ENCODE measurements at places on chromosomes 7 and 10. TPM values are rescaled to one million over a fixed set of nuclear protein-coding genes. Genes with fewer than 3 reads are reported as not detected.

CD36 gene
- not detected for total RNA-seq

RASA4 gene
- total RNA-seq: 95.1 TPM

AKR1C4 gene
- not detected for total RNA-seq

PFKFB3 gene
- 107 TPM for total RNA-seq

CRYGN gene
- 0.90 TPM for total RNA-seq

NUTM2E gene
- not detected for total RNA-seq

EMX2 gene
- total RNA-seq: not detected

DNA sequence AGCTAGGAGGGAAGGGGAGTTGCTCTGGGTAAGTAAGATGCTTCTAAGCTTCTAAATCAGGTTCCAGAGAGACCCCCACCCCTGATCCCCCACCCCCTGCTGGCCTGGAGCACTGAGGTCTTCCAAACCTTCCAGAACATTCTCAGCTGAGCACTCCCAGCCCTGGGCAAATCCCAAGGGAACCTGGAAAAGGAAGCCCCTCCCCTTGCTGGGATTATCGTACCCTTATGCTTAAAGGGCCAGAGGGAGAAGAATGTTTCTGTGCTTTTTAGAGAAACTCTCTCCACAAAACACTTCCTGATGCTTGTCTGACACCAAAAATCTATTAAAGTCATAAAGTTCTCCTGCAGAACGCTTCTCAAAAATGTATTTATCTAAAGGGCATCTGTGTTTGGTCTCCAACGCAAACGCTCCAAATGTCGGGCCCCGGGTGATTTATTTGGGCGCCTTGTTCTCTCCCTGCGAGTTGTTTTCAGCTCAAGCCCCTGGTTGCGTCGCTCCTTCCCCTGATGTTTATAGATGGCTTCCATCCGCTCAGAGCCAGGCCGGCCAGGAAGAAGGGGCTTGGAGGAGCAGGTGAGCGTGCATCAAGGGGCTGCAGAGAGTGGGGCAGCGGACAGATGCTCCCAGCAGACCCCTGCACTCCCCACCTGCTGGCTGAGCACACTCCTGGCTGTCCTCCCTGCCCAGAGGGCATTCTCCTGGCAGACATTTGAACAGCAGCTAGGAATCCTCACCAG is 8.2 kb upstream of the RET start:
- H3K4me1 ChIP-seq: no peaks in the 10 kb centered on the region
- H3K27me3 ChIP-seq: peaks cover 2% of the 10 kb centered on the region
- no peak overlapping the region for H3K27ac ChIP-seq
- no peaks in the 10 kb centered on the region for H3K36me3 ChIP-seq

DNA sequence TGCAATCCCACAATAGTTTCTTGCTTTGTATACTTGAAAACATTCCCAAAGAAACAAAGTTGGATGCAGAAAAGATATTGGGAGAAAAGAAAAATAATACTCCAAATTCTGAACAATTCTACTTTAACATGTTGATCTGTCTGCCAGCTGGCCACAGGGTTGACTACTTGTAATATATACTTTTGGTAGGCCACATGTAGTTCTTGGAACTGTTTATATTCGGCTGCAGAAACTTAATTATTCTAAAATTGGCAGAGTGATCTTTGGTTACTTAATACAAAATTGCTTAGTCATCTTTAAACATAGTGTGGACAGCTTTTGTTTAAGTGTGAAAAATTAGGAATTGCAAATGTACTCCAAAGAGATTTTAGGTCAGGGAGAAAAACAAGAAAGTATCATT is 76.0 kb downstream of the CALD1 start:
- no peak overlapping the region for H3K4me3 ChIP-seq
- H3K27me3 ChIP-seq: no peaks in the 10 kb centered on the region
- no peak overlapping the region for H3K27ac ChIP-seq
- no peak for DNase-seq
- peaks cover 7% of the 10 kb centered on the region for H3K36me3 ChIP-seq

- H3K36me3 ChIP-seq: no peaks in the 10 kb centered on the region
- H3K4me1 ChIP-seq: peaks cover 64% of the 10 kb centered on the region
- H3K27ac ChIP-seq: peak overlapping the region; percentile 86
- DNase-seq: peak; percentile 98
- H3K27me3 ChIP-seq: no peaks in the 10 kb centered on the region
- peak overlapping the region; percentile 4 for H3K4me3 ChIP-seq
Measured at GRCh38 chr7:138752518-138753149, 45.2 kb upstream of the TMEM213 start.

- no peak for DNase-seq
- no peak overlapping the region for H3K4me3 ChIP-seq
- no peak overlapping the region for H3K27ac ChIP-seq
Measured at GRCh38 chr7:157969995-157970394, 617.6 kb downstream of the PTPRN2 start.

DNA sequence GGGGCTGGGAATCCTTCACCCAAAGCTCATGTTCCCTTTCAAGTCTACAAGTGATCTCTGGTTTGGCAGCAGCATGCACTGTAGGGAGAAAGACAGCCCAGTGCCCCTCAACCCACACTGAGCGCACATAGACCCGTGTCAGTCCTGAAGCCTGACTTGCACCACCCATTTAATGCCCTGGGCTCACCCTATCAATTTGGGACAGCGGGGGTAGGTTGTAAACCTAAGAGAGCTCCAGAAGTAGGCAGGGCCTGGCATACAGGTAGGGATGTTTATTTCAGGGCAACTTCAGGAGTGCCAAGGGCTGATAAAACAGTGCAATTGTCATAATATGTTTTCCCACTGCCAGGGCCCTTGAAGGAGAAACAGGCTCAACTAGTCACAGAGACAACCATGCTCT is 3.5 kb upstream of the ATP6V0E2 start:
- no peaks in the 10 kb centered on the region for H3K27me3 ChIP-seq
- DNase-seq: no peak
- peak overlapping the region; percentile 92 for H3K27ac ChIP-seq
- peaks cover 84% of the 10 kb centered on the region for H3K4me1 ChIP-seq
- H3K36me3 ChIP-seq: peaks cover 29% of the 10 kb centered on the region

DNA sequence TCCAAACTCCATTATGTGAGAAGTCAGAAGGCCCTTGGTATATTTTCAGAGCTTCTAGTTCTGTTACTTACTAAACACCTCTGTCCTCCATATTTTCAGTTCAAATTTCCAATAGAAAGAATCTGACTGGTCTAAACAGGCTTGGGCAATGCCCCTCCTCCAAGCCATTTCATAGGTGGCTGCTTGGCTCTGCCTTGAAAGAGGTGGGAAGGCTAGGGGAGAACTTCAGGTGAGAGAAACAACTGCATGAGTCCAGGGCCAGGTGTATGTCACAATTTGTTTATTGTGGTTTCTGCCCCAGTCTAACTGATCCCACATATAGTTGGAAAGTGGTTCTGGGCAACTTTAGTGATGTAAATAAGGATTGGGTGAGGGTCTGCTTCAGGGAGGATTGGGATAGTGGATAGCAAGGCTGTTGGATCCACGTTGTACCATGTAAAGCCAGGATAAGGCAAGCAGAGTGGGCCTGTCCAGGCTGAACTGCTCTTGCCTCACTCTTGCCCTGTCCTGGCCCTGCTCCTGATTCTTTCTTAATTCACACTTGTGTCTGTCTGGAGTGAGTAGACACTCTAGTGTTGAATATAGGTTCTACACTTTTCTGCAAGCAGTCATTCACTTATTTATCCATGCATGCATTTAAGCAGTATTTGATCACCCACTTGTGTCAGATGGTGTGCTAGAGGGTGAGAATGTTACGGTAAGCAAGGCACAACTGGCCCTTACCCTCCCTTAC is 67.5 kb upstream of the COMTD1 start:
- H3K27me3 ChIP-seq: peaks cover 3% of the 10 kb centered on the region
- DNase-seq: no peak
- no peaks in the 10 kb centered on the region for H3K36me3 ChIP-seq
- no peak overlapping the region for H3K27ac ChIP-seq

DNA sequence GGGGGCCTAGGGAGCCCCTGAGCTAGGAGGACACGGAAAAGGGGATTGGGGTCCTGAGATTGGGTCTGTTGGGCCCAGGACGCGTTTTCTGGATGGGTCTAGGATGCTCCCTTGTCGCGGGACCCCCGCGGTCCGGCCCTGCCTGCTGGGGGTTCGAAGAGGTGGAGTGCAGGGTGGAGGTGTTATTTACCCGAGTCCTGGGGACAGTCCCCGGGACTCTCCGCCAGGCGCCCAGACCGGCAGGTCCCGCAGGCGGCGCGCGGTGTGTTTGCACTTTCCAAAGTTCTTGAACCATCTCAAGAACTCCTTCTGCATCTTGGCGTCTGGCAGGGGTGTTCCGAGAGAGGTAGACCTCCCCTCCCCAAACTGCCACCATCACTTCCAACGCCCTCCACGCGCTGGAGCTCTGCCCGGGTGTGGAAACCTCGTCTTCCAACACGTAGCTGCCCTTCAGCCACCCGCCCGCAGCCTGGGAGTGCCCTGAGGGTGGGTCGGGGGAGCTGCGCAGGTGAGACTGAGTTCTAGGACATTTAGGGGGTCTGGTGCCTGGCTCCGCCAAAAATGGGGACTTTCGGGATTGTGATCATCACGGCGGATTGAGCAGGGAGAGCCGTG is 569 bp downstream of the CAV1 start:
- peak; percentile 59 for DNase-seq
- H3K27ac ChIP-seq: peak overlapping the region; percentile 49
- no peaks in the 10 kb centered on the region for H3K36me3 ChIP-seq

DNA sequence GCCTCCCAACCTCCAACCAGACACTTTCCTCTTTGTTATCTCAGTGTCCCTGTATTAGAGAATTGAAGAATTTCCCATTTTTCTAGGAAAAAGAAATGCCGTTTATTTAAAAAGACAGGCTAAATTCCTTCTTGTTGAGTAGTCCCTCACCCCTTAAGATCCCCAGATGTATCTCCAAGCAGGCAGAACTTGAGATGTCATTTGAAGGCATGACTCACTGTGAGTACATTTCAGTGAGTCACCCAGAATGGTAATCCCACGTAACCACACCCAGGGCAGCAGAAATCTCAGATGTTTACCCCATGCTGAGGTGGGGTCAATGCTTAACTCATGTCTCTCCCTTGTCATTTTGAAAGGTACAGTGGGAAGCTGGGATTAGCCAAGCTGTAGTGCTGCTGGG is 4.4 kb downstream of the ZNF655 start:
- peaks cover 54% of the 10 kb centered on the region for H3K36me3 ChIP-seq
- H3K27ac ChIP-seq: peak overlapping the region; percentile 85
- no peaks in the 10 kb centered on the region for H3K27me3 ChIP-seq
- DNase-seq: peak; percentile 74

- H3K4me3 ChIP-seq: no peak overlapping the region
- H3K4me1 ChIP-seq: peaks cover 21% of the 10 kb centered on the region
- H3K27ac ChIP-seq: no peak overlapping the region
- H3K27me3 ChIP-seq: no peaks in the 10 kb centered on the region
Measured at GRCh38 chr10:61285749-61286148, 167.4 kb downstream of the TMEM26 start.

GRCh38 chr7:40447345-40447744 is 312.5 kb downstream of the SUGCT start:
- no peaks in the 10 kb centered on the region for H3K4me1 ChIP-seq
- no peak for DNase-seq
- peaks cover 1% of the 10 kb centered on the region for H3K27me3 ChIP-seq
- H3K27ac ChIP-seq: no peak overlapping the region
- H3K4me3 ChIP-seq: no peak overlapping the region

DNA sequence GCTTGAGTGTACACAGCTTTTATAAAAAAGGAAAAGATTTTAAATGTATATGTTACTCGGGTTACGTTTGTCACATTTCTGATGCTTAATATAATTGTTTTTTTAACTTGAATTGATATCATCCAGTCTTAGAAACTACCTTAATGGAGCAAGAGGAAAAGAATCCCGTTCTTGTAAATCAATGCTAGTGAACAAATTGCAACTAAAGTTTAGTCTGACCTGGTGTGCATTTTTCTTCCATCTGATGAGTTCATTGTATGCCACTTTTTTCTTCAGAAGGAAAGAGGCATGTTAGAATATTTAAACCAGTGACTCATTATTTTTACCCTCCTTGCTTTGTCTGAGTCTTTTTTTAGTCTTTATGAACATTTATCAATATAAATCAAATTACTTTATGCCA is 34.7 kb downstream of the NET1 start:
- no peak for DNase-seq
- H3K27me3 ChIP-seq: peaks cover 5% of the 10 kb centered on the region
- H3K4me1 ChIP-seq: peaks cover 49% of the 10 kb centered on the region
- peak overlapping the region; percentile 50 for H3K4me3 ChIP-seq

- no peaks in the 10 kb centered on the region for H3K27me3 ChIP-seq
- peaks cover 64% of the 10 kb centered on the region for H3K4me1 ChIP-seq
- H3K4me3 ChIP-seq: peak overlapping the region; percentile 56
Measured at GRCh38 chr7:131235489-131236317, 92.0 kb upstream of the MKLN1 start.

DNA sequence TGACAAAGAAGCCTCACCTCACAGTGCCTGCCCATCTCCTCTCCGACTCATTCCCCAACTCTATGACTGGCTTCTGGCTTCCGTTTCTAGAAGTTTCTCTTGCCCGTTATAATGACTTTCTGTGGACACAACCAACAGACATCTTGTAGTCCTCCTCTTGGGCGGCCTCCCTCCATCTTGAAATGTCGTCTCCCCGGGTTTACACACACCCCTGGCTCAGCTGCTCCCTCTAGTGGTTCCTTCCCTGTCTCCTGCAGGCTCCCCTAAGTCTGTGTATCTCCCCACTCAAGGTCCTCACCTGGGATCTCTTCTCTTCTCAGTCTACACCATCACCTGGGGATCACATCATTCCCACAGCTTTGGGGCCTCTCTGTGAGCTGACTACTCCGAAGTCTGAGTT is 123.4 kb upstream of the NEBL start:
- H3K27me3 ChIP-seq: no peaks in the 10 kb centered on the region
- H3K27ac ChIP-seq: no peak overlapping the region
- H3K36me3 ChIP-seq: no peaks in the 10 kb centered on the region
- no peak overlapping the region for H3K4me3 ChIP-seq
- peak; percentile 53 for DNase-seq

DNA sequence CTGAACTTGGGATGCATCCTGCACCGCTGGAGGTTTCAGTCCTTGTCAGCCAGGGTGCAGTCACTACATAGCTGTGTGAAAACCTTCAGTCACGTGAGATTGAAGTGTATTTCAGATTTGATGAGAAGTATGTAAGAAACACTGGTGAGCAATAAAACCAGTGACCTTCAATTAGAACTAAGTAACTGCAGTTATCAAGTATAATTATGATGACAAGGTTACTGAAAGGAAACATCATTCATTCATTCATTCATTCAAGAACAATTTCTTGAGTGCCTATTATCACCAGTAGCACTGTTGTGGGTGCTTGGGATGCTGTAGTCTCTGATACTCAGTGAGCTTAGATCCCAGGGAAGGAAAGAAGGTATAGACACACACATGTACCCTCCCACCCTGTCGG is 33.6 kb downstream of the RHEB start:
- H3K4me1 ChIP-seq: peaks cover 28% of the 10 kb centered on the region
- no peak overlapping the region for H3K4me3 ChIP-seq
- no peaks in the 10 kb centered on the region for H3K27me3 ChIP-seq
- no peak overlapping the region for H3K27ac ChIP-seq
- no peak for DNase-seq

DNA sequence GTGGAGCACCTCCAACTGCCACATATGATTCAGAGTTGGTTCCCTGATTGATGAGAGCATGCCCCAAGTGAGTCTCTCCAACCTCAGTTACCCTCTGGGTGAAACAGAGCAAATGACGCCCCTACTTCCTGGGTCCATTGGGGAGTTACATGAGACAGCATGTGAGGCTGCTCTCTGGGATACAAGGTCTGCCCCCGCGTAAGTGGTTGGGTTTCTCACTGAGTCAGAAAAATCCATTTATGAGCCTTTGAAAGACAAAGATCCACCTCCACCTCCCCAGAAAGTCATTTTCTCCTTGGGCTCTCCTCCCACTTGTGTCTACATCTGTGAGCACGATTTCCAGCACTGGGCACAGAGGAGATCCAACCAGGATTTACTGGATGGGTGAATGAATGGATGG is 70.7 kb upstream of the DNAAF5 start:
- peaks cover 14% of the 10 kb centered on the region for H3K36me3 ChIP-seq
- H3K27me3 ChIP-seq: no peaks in the 10 kb centered on the region
- H3K4me1 ChIP-seq: no peaks in the 10 kb centered on the region

All from activated CD8-positive, alpha-beta T cell treated with anti-CD3 and anti-CD28 coated beads for 36 hours (primary cell).